Mesenchymal stem cell (in vitro differentiated cells and primary cell): ENCODE measurements at places on chromosomes 6 and 20.

DNA sequence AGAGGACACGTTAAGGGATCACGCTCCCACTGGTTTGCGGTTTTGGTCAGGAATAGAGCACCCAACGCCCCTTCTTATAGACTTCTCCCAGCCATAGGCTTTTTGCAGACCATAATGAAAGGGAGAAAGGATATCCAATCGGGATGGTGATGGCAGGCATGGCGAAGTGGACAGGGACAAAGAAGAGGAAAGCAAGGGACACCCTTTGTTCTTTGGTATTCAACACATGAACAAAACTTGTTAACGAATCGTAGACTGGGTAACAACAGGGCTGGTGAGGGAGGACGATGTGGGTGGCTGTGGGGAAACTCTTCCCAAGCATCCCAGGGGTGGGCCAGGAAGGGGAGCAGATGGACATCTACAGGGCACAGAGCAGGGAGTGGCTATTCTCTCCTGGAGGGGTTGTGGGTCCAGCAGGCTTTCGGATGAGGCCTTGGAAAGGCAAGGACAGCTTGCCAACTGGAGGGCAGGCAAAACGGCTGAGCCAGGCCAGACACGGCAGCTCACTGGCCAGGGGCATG, 1.4 kb upstream of the HSP90AB1 start:
- DNase-seq, result no peak

DNA sequence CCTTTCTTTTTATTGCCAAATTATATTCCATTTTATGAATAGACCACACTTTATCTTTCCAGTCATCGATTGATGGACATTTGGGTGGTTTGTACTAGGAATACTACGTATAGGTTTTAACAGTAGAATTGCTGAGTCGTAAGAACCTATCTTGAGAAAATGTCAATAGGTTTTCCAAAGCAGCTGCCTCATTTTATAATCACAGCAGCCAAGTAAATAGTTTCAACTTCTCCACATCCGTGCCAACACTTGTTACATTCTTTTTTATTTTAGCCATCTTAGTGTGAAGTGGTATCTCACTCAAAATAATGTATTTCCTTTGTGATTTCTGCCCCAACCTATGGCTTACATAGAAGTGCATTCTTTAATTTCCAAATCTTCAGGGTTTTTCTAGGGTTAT, 479.2 kb downstream of the CDH26 start:
- no peak for DNase-seq

DNA sequence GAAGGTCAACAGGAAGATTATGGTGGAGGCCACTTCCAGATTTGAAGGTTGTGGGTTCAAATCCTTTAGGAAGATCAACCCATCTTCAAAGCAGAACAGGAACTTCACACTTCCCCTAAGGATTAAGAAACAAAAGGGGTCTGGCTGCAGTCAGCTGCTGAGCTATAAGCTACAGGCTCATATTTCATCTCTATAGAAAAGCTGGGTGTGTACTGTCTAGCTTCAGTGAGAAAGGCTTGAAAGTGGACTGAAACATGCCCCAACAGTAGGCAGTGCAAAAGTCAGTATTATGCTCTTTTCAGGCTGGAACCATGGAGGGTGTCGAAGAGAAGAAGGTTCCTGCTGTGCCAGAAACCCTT, 60.1 kb upstream of the SPDEF start:
- no peak for DNase-seq

GRCh38 chr6:94645191-94645590, 932.1 kb upstream of the MANEA start:
- no peak for DNase-seq

DNA sequence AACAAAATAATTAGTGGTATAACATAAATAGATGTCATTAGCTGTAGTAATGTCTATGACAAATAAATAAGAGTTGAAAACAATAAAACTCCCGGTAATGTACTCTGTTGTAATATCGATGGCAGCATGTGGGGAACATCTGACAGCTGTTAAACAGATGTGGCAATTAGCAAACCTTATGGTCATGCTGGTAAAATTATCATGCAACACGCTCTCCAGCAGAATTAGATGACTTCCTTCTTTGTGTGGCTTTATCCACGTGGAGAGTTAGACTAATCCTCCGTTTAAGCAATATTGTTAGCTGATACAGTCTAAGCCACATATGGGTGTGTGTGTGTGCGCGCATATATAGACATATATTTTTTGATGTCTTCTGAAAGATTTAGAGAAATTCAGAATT, 77.7 kb upstream of the ZFP64 start:
- DNase-seq, result peak; percentile 36

DNA sequence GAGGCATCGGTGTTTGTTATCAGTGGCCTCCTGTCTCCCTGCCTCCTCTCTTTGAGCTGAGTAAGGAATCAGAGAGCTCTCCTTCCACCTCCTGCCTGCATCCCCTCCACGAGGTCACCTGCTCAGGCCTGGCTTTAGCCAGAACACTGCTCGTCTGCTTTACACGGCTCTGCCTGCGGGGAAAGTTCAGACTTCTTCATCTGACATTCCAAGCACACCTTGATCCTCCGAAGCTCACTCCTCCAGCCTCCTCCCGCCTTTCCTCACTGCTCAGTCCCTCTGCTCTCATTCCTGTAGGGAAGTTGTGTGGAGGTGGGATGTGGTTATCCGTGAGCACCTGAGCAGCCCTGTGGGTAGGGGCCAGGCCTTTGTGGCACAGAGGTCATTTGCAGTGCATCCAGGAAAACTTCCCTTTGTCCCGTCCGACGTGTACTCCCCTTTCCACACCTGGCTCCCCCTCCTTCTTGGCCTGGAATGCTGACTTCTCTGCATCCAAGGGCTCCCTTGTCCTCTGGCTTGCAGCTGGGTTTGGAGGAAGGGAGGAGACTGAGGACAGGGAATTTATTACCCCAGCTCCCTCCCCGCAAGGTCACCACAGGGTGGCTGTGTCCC, 12.8 kb upstream of the CCDC167 start:
- no peak for DNase-seq

- DNase-seq, result no peak
Measured at GRCh38 chr6:156868385-156868784, 91.2 kb downstream of the ARID1B start.

DNA sequence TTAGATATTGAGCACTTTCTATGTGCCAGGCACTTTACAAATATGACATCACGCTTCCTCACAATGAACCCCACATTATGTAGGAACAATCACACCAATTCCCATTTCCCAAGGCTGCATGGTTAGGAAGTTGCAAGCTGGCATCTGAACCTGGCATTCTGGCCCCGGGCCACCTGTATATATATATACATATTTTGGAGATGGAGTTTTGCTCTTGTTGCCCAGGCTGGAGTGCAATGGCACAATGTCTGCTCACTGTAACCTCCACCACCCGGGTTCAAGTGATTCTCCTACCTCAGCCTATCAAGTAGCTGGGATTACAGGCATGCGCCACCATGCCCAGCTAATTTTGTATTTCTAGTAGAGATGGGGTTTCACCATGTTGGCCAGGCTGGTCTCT, 30.4 kb downstream of the SRC start:
- DNase-seq, result no peak

DNA sequence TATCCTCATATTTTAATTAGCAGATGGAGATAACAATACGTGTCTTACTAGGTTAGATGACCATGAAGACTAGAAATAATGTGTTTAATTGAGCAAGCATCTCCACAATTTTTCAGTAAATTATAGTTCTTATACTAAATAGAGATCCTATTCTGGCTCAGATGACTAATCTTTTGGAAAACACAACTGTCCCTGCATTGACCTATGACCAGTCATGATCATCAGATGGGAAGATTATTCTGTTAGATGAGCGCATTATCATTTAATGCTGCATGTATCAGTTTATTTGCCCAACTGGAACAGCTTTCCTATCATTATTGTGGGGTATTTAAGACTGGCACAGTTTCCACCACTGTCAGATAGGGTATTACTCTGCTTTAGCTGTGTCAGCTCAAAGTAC, 185.5 kb downstream of the MOXD1 start:
- DNase-seq, result no peak

DNA sequence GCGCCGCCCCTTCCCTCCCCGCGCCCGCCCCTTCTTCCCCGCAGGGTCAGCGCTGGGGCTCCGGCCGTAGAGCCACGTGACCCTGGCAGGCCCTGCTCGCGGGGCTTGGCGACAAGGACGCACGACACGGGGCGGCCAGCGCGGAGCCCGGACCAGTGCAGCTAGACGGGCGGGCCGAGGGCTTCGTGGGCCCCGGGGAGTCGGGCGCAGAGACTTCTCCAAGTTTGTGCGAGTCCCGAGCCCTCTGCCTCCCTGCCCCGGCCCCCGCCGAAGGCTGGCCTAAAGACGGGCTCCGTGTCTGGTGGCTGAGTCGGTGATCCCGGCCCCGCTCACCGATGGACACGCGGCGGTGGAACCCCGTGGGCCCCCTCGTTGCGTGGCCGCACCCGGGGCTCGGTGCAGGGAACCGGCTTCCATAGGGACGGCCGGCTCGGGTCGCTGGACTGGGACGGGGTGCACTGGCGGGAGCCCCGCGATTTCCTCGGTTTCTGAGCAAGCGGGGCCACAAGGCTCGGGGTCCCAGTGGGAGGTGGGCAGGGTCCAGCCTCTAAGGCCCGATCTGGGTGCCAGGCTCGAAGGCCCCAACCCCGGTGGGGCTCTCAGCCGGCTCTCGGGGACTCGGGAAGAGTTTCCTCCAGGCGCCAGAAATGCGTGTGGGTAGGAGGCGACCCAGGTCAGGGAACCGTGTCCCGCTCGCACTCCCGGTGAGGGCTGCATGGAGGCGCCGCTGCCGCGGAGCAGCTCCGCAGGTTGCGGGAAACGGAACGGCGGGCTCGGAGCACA, 452 bp upstream of the GATA5 start:
- no peak for DNase-seq

- peak; percentile 65 for DNase-seq
Measured at GRCh38 chr6:17505767-17506280, 94.3 kb upstream of the FAM8A1 start.

- no peak for DNase-seq
Measured at GRCh38 chr6:41426888-41427641, 91.7 kb downstream of the NCR2 start.

DNA sequence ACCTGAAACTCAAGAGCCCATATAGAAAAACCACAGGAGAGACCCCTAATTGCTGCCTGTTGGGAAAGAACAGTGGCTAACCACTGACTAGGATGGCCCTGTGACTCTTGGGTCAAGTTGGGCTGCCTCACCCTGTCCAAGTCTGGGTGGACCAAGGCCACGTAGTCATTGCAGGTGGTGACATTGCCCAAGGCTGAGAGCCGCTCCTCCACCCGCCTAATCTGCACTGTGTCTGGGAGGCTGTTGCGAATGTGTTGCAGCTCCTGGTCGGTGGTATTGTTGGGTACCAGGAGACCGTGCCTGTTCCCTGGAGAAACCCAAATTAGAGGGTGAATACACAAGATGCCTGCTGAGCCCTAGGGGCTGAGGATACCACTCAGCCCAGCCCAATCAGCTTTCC, 2.6 kb upstream of the MMP24OS start:
- DNase-seq, result no peak

- no peak for DNase-seq
Measured at GRCh38 chr6:137688230-137688971, 178.7 kb upstream of the TNFAIP3 start.

DNA sequence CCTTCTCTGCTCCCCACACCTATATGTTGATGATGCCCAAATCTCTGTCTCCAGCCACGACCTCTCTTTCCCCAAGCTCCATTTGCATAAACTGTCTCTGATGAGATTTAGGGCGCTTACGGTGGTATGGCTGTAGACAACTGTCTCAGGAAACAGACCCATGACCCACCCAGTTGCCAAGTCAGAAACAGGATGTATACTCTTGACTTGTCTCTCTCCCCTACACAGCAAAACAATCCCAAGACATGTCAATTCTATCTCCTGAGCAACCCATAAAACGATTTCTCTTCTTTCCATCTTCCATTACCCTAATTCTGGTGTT, 13.9 kb downstream of the GNL1 start:
- no peak for DNase-seq

DNA sequence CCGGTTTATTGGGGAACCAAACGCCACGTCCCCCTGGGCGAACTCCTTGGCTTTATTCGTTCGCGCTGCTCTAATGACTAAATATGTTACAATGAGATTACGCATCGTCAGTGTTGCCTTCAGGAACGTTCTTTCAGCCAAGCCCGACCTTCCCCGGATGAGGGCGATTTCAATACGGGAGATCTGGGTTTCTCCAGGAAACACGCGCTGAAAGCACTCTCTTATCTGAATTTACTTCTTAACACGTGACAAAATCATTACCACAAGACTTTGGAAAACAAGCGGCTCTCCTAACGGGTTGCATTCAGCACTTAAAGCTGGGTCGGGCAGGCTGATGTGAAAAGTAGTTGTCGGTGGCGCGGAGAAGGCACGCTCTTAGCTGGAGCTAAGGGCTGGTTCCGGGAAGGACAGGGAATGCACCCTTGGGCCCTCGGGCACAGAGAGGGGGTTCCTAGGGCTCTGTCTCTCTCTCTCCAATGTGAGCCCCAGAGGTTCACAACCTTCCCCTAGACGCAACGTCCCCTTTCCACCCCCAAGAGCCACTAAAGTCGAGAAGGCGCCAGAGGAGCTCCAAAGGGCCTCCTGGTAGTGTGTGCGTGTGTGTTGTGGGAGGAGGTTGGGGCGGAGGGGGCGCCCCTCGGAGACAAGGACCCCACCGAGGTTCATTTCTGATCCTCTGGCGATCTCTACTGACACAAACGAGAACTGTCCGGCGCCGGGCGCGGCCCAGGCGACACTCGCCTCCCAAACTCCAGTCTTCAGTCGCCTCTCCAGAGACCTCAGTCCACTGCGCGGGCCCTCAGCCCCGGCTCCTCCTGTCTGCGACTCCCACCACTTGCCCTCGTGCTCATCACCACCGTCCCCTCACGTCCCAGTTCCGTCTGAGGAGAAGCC, 7.1 kb upstream of the NKX2-2 start:
- no peak for DNase-seq

DNA sequence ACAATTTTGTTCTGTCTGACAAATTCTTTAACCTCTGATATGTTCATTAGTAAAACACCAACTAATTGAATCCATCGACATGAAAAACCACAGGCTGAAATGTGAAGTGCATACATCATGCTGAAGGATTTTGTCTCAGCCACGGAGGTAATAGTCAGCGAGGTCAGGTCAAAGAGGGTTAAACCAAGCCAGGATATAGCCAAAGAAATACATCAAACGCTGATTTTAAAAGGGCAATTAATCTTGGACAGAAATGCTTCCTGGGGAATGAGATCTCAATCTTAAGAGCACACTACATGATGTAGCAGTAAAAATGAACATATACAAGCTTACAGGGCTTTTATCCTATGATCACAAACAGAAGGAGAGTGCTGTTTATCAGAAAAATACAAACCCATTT, 106.7 kb downstream of the PRDM1 start:
- DNase-seq, result peak; percentile 43

- peak; percentile 56 for DNase-seq
Measured at GRCh38 chr20:49821870-49822331, 9.3 kb downstream of the SLC9A8 start.

DNA sequence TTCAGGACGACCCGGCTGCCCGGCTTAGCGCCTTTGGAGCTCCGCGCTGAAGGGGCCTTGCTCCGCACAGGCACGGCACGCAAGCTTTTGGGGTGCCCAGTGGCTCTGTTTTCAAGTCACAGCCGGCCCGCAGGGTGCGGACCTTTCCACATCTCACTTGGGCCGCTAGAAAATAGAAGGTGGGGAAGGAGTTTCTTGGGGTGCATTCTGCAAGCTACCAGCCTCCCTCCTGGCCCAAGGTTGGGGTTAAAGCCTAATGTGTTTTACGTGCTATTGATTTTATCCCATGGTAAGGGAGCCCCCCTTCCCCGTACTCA, 561 bp downstream of the KAT14 start:
- DNase-seq, result no peak
